ENCODE measurements at places on chromosomes 2 and 18. TPM values are rescaled to one million over a fixed set of nuclear protein-coding genes. Genes with fewer than 3 reads are reported as not detected.

Gene TMEM17
- 3.0 TPM for total RNA-seq

Gene ASXL2
- 6.8 TPM for total RNA-seq

Gene MAP3K19
- total RNA-seq: not detected

Gene STK17B
- total RNA-seq: 46.9 TPM

Gene RFX8
- total RNA-seq: 3.3 TPM

Gene SH2D6
- total RNA-seq: not detected

Measured in smooth muscle cell of the umbilical artery (primary cell).